Amygdala (tissue), 56 donors: ENCODE measurements at places on chromosomes 16 and 17.

GRCh38 chr17:7716901-7717755 is at the start of gene DNAH2:
TSS of gene DNAH2 (plus strand) at chr17:7717744. CDS start at chr17:7719735, 1,991 bp downstream.
- peak; percentile 75 for DNase-seq

DNA sequence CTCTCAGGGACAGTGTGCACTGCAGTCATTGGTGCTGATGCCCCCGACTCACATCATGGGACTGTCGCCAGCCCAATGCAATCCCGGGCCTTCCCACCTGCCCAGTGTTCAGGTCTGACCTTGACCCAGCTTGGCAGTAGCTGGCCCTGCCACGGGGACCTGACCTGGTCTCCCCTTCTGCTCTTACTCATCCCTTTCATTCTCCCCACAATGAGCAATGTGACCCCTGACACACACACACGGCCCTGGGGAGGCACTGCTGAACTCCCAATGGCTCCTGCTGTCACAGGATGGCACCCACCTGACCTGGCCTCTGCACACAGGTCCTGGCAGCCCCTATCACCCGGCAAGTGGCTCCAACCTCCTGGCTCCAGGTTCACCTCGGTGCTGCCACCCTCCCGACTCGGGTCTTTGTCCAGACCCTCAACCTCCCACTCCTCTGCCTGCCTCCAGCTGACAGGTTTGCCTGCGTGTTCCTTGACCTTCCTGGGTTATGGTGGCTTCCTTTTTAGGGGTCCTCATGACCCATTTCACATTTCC is 6.6 kb downstream of the CD300C start:
- no peak for DNase-seq

- DNase-seq = no peak
These were observed 52.2 kb upstream of the MED9 start for GRCh38 chr17:17424552-17424951.

DNA sequence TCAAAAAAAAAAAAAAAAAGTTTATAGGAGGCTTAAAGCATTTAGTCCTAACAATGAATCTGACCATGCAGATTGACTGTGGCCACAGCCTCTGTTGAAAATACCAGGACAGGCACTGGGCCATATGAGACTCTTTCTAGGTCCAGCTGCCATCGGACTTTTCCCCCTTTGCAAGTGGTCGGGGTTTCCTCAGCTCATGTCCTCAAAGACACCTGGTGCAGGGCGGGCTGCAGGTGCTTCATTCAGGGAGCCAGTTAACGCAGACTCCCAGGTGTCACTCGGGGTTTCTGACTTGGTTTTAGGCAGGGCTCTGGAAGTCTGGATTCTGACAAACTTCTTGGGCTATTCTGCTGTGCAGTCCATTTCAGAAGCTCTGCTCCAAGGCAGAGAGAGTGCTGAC is 20.9 kb downstream of the ELAC2 start:
- no peak for DNase-seq

DNA sequence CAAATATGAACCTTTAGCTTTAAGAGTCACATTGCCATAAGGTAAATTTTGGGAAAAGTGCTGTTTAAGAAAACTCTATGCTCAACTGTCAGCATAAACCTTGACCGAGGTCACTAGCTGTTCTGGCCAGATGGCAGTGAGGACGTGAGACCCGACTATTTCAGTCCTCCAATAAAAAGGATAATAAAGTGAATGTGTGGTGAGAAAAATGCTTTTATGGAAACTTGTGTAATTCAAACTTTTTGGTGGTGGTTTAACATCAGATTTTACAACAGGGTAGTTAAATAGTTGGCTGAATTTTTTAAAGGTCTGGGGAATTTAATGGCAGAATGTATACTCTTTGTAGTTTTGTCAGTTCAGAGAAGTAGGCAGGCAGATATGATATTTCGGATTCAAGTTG is 391.1 kb downstream of the PMP22 start:
- DNase-seq = no peak

- DNase-seq = no peak
These were observed 4.2 kb downstream of the SLX4 start for GRCh38 chr16:3607161-3607560.

- DNase-seq = no peak
These were observed 189.4 kb downstream of the WWOX start for GRCh38 chr16:78288888-78289287.

- no peak for DNase-seq
These were observed 45.0 kb downstream of the RHOT1 start for GRCh38 chr17:32187271-32187670.

- no peak for DNase-seq
These were observed 414.6 kb upstream of the PSMD7 start for GRCh38 chr16:73882033-73882432.

DNA sequence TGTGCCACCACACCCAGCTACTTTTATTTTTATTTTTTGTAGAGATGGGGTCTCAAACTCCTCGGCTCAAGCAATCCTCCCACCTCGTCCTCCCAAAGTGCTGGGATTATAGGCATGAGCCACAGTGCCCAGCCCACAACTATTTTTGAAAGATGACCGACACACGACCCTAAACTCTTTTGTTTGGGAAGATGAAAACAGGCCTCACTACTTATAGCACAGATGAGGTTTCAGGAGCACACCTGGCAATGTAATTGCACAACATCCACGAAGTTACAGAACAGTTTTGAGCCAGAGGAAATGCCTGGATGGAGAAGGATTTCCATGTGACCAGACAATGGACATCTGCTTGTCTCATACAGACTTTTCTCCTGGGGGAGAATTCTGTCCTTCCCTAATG is 43.4 kb upstream of the PRSS54 start:
- DNase-seq = no peak

DNA sequence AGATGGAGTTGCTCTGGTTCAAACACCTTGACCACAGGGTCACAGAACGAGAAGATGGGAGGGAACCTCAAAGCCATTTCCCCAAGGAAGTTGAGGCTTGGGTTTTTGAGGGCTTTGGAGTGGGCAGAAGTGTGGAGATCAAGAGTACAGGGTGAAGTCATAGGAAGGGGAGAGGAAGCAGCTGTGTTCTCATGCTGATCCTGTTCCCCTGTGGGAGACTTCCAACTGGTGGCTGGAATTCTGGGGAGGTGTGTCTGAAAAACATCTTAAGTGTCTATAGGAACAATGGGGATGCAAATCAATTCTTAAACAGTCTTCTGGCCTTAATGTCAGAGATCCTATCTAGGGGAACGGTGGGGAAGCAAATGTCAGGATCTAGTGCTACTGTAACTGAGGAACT is 38.8 kb upstream of the HSBP1 start:
- DNase-seq = no peak

DNA sequence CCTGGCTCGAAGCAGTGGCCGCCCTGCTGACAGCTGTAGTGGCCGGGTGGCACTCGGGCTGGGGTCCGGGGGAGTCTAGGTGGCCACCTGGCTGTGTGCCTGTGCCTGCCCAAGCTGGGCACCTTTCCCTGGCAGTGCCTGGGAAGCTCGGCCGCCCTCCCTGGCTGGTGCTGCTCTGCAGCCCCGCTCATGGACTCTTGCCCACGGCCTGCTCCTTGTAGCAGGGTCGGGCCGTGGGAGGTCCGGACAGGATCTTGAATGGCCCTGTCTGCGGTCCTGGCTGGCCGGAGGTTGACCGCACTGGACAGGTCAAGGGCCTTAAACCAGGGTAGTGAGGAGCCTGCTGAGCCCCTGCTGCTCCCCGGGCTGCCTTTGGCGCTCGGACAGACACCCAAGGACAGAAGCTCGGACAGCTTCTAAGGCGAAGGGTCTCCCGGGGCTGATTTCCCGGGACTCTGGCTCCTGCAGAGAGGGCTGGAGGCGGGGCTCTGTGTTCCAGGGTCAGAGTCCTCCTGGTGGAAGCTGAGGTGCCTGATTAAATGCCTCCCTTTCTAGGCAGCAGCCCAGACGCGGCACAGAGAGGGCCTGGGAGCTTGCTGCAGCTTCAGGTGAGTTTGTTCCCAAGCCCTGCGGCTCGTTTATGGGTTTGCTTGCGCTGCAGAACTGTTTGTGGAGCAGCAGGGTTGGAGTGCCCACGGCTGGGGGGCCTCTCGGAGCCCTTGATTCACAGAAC is 6.0 kb downstream of the CAPN15 start:
- DNase-seq = no peak

DNA sequence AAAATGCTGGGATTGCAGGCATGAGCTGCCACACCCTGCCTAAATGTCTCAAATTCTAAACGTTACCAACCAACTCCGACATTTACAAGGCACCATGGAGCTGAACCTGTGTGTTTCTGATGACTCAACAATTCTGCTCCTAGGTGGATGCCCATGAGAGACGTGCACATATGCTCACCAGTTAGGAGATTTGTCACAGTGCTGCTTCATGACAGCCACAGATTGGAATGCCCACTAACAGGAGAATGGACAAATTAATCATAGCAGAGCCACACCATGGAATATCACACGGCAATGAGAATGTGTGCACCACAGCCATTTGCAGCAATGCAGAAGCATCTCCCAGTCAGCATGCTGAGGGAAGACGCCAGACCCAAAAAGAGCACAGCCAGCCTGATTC is 8.0 kb upstream of the KCNG4 start:
- no peak for DNase-seq

DNA sequence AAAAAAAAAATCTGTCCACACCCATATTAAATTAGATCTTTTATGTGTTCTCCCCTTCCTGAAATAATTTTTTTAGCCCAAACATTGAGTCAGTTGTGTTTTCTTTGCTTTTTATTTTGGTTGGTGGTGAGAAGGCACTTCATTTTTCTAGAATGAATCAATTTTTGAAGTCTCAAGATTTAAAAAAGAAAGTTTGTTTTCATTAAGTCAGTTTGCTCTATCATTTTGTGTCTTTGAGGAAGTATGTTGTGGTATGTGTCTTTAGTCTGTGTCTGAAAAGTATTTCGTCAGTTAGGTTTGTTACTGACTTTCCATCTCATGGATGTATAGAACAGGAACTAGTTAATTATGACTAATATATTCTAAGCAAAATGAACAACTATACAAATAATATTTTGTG is 3.8 kb downstream of the IGF2BP1 start:
- no peak for DNase-seq

DNA sequence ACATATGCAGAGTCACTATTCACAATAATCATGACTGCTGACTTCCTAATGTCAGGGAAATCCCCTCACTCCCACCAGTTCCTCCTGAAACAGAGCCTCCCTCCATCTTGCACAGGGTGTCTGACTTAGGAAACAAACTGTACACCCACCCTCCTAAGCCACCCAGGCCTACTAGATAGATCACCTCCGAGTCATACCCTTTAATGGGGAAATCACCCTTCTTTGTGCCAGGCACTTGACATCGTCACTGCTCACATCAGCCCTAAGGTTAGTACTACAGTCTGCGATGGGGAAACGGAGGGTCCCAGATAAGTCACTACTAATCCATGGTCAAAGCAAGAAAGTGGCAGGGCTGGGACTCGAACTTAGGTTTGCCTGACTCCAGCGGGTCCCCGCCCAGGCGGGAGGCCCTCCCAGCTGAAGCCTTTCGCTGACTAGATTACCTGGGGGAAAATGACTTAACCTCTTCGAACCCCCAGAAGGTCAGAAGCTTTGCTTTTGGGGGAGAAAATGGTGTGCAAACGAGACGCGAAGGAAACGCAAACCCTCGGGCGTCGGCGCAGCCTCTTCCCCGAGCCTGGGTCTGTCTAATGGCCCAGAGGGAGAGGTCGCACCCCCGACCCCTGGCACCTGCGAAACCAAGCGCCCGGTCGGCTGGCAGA is 3.4 kb upstream of the MLLT6 start:
- DNase-seq = no peak

DNA sequence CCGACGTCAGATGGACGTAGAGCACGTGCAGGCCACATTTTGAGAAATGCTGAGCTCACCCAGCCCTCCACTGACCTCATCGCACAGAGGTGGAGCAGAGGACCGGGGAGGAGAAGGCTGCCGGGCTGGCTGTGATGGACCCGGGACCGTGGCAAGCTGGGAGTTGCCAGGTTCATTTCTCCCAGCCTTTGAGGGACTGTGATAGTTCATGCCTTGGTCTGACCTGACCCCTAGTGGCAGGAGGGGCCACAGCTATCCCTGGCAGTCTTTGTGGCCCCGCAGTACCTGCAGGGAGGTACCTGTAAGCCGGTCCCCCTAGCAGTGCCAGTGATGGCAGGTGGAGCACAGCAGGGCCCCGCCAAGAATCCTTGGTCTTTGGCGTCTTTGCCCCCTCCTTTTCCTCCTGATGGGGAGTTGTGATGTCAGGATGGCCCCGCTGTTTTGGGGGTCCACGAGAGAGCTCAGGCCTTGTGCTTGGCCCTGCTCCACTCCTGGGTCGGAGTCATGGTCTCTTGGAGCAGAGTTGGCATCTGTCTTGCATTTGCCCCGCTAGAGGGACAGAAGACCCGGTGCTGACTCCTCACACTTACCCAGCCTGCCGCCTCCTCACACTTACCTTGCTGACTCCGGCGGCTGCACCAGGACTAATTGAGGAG is 50.4 kb downstream of the OR1D5 start:
- DNase-seq = no peak

GRCh38 chr17:48960834-48961515 is 7.4 kb downstream of the GIP start:
- DNase-seq = no peak

DNA sequence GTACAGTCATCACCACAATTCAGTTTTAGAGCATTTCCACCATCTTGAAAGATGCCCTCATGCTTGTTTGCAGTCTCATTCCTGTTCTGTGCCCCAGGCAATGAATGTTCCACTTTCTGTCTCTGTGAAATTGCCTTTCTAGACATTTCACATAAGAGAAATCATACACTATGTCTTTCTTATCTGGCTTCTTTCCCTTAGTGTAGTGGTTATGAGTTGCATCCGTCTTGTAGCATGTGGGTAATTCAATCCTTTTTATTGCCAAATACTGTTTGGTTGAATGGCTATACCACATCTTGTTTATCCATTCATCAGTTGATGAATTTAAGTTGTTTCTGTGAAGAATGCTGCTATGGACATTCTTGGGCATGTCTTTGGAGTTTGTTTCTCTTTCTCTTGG is 132.5 kb upstream of the PLCG2 start:
- no peak for DNase-seq

- DNase-seq = no peak
These were observed 159.1 kb downstream of the UTP18 start for GRCh38 chr17:51419476-51419875.

GRCh38 chr17:52395308-52395707 is 236.8 kb upstream of the CA10 start:
- DNase-seq = no peak
